ENCODE measurements at places on chromosomes 12 and 14. TPM values are rescaled to one million over a fixed set of nuclear protein-coding genes. Genes with fewer than 3 reads are reported as not detected.

DNA sequence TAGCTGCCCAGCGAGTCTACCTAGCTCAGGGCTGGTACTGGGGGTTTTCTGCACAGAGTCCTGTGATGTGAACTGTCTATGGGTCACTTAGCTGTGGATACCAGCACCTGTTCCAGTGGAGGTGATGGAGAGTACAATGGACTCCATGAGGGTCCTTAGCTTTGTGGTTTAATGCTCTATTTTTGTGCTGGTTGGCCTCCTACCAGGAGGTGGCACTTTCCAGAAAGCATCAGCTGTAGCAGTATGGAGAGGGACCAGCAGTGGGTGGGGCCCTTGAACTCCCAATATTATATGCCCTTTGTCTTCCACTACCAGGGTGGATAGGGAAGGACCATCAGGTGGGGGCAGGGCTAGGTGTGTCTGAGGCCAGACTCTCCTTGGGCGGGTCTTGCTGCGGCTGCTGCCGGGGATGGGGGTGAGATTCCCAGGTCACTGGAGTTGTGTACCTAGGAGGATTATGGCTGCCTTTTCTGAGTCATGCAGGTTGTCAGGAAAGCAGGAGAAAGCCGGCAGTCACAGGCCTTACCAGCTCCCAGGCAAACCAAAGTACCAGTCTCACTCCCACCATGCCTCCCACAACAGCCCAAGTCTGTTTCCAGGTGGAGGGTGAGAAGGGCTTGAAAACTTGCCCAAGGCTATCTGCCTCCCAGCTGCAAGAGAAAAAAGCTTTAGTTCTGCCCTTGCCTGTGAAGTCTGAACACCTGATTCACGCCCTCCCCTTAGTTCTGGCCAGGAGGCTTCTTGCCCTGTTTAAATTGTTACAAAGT lies 163.0 kb upstream of the NUDT4 start:
- DNase-seq: no peak

Gene DHRS4L2
- total RNA-seq: 8.2 TPM

GRCh38 chr14:77025744-77026165 lies 2.8 kb downstream of the IRF2BPL start:
- no peak for DNase-seq

DNA sequence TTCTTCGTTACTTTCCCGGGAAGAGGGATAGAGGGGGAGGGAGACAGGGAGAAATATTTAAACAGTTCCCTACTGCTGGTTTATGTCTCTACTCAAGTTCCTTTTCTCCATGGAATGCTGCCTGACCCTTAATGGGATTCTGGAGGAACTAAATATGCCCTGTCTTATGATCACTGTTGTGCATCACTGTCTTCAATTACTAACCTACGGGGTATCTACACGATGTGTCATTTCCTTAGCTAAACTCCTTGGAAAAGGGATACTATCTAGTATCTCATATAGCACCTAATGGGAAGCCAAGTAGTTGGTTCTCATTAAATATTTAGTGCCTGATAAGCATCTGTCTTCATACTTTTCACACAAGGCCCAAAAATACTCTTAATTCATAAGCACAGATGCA lies 37.5 kb upstream of the FBLN5 start:
- no peak for DNase-seq

Gene SDSL
- total RNA-seq: 0.31 TPM

- no peak for DNase-seq
Measured at GRCh38 chr12:104602406-104602805, 145.7 kb downstream of the CHST11 start.

- no peak for DNase-seq
Measured at GRCh38 chr12:82058197-82058596, 299.0 kb upstream of the PPFIA2 start.

Gene COX8C
- total RNA-seq: not detected

Gene P2RX2
- not detected for total RNA-seq

DNA sequence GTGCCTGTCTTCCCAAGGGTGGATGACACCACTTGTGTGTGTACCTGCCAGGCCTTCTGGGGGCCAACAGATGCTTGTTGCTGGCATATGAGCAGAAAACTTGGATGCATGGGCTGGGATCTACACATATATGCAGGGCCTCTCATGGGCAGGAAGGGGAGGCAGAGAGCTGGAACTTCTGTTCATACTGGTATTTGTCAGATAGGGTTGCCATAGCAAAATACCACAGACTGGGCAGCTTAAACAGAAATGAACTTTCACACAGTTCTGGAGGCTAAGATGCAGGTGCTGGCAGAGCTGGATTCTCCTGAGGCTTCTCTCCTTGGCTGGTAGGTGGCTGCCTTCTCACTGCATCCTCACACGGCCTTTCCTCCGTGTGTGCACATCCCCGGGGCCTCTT lies 121.8 kb downstream of the SUDS3 start:
- no peak for DNase-seq

- peak; percentile 74 for DNase-seq
Measured at GRCh38 chr12:55068416-55069010, 48.7 kb downstream of the NEUROD4 start.

- DNase-seq: peak; percentile 58
Measured at GRCh38 chr12:9925705-9926393, 6.3 kb downstream of the CLEC2A start.

Gene PRICKLE1
- 34.4 TPM for total RNA-seq

DNA sequence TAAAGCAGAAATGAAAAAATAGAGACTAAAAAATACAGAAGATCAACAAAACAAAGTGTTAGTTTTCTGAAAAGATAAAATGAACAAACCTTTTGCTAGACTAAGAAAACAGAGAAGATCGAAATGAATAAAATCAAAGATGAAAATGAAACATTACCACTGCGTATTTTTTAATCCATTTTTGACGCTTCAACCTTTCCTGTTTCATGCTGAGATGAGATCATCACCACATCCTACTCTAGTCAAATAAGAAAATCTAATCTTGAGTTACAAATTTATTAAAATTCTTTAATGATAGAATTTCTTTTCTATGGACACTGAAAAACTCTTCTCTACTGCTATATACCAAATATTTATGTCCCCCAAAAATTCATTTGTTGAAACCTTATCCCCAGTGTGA lies 30.7 kb downstream of the MAGOHB start:
- DNase-seq: no peak

- no peak for DNase-seq
Measured at GRCh38 chr12:111414711-111415252, 9.1 kb downstream of the SH2B3 start.

GRCh38 chr12:57467212-57467874 lies 7.8 kb downstream of the GLI1 start:
- DNase-seq: no peak

- DNase-seq: no peak
Measured at GRCh38 chr12:129635021-129635685, 268.7 kb downstream of the TMEM132D start.

DNA sequence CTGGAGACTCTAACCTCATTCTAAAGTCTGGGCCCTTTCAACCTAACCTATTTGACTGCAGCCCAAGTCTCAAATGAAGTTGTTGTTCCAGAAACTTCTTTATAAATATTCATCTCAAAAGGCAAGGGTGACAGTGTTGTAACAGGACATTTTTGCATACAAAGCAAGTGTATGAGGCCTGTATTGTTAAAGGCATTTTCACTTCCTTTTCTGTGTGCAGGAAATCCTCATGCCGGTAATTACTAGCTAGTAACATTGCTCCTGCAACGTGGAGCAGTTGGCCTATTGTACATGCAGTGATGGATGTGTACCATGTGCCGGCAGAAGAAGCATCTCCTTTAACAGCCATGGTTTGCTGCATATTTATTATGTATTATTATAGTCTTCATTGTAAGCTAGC lies 156.5 kb upstream of the RMST start:
- peak; percentile 11 for DNase-seq

Gene METAP2
- total RNA-seq: 87.9 TPM

DNA sequence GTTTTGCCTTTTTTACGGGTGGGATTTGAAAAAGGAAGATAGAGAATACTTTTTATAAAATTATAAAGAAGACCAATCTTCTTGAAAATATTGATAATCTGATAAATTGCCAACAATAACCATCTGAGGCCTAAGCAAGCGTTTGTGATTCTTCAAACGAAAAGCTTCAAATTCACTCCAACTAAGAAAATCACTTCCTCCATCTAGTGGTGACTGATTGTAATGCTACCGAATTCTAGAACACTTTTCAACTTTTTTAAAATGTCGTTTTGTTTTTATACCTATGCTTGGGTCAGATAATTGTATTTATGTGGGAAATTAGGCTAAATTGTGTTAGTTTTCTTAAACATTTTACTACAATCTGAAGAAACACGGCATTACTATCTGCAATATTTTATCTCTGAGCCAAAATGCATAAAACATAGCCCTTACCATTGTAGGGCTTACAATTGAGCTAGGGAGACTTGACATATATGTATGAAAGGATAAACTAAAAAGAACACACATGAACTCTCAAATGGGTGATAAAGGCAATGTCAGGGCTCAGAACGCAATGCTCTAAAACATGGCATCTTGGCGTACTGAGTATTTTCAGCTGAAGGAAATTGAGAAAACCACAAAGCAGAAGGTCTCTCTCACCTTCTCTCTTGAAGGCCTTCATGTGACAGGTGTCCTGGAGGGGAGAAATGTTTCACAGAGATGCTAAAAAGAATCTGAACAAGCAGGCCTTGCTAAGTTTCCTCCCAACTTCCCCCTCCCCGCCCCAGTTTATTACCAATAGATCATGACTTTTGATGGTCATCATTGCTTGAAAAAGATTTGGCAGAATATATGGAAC lies 36.8 kb upstream of the G2E3 start:
- DNase-seq: peak; percentile 65

Gene SAMD15
- total RNA-seq: 0.51 TPM

Gene SSPN
- 177 TPM for total RNA-seq

GRCh38 chr14:64569138-64569631 lies 19.4 kb downstream of the PPP1R36 start:
- DNase-seq: peak; percentile 57

Gene RNASE3
- total RNA-seq: not detected

DNA sequence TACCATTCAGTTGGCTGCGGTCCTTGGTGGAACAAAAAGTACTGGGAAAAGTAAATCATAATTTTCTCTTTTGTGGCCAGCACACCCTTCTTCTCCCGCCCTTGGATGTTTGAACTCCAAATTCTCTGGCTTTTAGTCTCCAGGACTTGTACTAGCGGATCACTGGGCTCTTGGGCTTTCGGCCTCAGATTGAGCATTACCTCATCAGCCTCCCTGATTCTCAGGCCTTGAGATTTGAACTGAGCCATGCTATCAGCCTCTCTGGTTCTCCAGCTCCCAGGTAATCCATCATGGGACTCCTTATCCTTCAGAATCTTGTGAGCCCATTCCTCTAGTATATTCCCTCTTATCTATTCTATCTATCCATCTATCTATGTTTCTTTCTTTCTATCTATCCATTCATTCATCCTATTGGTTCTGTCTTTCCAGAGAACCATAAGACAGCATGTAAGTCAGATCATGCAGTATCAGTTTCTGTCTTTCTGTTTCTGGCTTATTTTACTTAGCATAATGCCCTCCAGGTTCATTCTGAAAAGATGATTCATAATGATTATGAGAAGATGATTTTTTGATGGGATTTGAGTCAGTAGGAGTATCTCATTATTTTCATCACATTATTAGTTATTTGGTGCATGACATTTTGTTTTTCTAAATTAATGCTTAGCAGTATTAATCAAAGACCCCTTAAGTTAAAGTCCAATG lies 814.9 kb downstream of the LRFN5 start:
- DNase-seq: no peak

Gene TSHR
- total RNA-seq: 1.7 TPM

Gene KLHDC1
- 10.9 TPM for total RNA-seq

Gene MFAP5
- total RNA-seq: 100 TPM

- DNase-seq: no peak
Measured at GRCh38 chr14:73935666-73936065, 14.2 kb downstream of the FAM161B start.

- no peak for DNase-seq
Measured at GRCh38 chr12:64819816-64820402, 4.5 kb upstream of the TBC1D30 start.

- peak; percentile 75 for DNase-seq
Measured at GRCh38 chr12:42277396-42278127, 39.5 kb upstream of the YAF2 start.

Measured in tongue (tissue), 3 donors.